ENCODE measurements at places on chromosomes 1 and 21. TPM values are rescaled to one million over a fixed set of nuclear protein-coding genes. Genes with fewer than 3 reads are reported as not detected.
A peak's percentile ranks its signal among the peaks of the same experiment; 100 is the strongest.

- H3K4me3 ChIP-seq: no peak overlapping the region
- DNase-seq: no peak
- no peak overlapping the region for H3K27ac ChIP-seq
- peaks cover 13% of the 10 kb centered on the region for H3K4me1 ChIP-seq
- no peaks in the 10 kb centered on the region for H3K27me3 ChIP-seq
Measured at GRCh38 chr1:204146965-204147364, 4.9 kb downstream of the ETNK2 start.

- H3K27me3 ChIP-seq: no peaks in the 10 kb centered on the region
- no peaks in the 10 kb centered on the region for H3K4me1 ChIP-seq
- no peak overlapping the region for H3K27ac ChIP-seq
- H3K4me3 ChIP-seq: no peak overlapping the region
Measured at GRCh38 chr21:36796070-36796469, 97.2 kb downstream of the SIM2 start.

DNA sequence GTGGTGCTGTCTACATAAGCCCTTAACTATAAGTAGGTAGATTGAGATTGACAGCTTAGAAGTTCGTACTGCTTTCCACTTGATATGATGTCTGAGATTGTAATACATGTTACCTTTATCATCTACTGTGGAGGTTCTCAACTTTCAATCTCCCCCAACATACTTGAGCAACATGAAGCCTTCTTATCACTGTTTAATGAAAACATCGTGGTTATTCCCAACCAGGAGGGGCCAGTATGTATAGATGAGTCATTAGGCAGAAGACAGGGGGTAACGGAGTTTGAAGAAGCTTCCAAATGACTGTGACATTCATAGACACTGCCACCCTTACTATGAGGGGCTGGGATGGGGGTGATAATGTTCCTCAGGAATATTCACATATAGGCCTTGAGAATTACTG is 36.0 kb downstream of the CENPF start:
- H3K4me1 ChIP-seq: no peaks in the 10 kb centered on the region
- H3K27ac ChIP-seq: no peak overlapping the region
- H3K4me3 ChIP-seq: no peak overlapping the region
- DNase-seq: no peak
- H3K27me3 ChIP-seq: no peaks in the 10 kb centered on the region
- H3K36me3 ChIP-seq: peaks cover 24% of the 10 kb centered on the region

DNA sequence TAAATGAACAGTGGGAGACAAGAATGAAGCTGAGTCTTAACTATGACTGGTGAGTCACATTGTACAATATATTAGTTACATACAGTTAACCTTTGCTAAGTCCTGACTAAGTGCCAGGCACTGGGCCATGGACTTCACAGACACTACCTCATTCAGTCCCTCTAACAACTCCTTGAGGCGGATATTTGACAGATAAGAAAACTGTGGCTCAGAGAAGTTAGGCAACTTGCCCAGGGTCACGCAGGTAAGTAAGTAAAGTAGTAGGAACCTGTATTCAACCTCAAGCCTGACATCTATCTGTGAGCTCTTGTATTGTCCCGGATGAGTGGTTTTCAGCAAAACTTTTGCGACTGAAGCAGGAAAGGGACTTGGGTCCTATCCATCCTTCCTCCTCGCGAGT is 62.1 kb downstream of the GNG12 start:
- H3K27ac ChIP-seq: peak overlapping the region; percentile 25
- H3K4me1 ChIP-seq: peaks cover 34% of the 10 kb centered on the region
- H3K36me3 ChIP-seq: peaks cover 14% of the 10 kb centered on the region
- peak; percentile 81 for DNase-seq
- no peaks in the 10 kb centered on the region for H3K27me3 ChIP-seq

DNA sequence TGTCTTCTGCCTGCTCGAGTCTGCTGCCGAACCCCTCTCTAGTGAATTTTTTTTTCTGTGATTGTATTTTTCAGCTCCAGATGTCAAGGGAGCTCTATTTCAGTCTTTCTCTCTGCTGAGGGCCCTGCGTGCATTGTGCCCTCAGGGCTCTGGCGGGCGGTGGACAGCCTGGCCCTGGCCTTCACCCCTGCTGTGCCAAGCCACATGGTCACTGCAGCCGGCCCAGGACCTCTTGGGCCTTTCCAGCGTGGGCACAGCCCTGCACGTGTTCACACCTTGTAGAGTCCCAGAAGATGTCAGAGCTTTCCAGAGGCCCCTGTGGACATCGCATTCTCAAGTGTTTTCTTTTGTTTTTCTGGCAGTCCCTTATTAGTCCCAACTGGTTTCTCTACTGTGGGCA is 55.7 kb downstream of the PCNT start:
- no peak for DNase-seq
- no peaks in the 10 kb centered on the region for H3K27me3 ChIP-seq
- no peak overlapping the region for H3K27ac ChIP-seq

DNA sequence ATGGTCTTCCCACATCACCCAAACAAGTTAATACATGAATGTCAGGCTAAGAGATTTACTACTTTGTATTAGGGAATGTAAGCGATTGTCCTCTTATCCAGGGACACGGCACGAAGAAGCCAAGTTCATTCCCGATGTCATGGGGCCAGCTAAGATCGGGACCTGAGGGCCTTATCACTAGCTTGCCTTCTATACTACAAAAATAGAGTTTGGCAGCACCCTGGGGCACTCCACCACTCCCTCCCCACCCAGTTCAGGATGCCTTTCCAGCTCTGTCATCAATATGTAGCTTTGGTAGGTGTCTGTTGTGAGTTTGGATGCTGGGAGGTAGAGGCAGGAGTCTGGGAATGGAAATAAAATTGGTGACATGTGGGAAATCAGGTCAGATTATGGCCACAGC is 197.5 kb downstream of the ATG4C start:
- no peak overlapping the region for H3K27ac ChIP-seq
- no peak overlapping the region for H3K4me3 ChIP-seq
- no peaks in the 10 kb centered on the region for H3K36me3 ChIP-seq
- DNase-seq: no peak

- H3K27ac ChIP-seq: peak overlapping the region; percentile 81
- peaks cover 41% of the 10 kb centered on the region for H3K4me1 ChIP-seq
- H3K4me3 ChIP-seq: peak overlapping the region; percentile 95
- no peaks in the 10 kb centered on the region for H3K27me3 ChIP-seq
- no peak for DNase-seq
Measured at GRCh38 chr1:147171399-147172167, 687 bp downstream of the PRKAB2 start.

Gene FOXJ3
- polyA plus RNA-seq: 26.7 TPM

Gene BRINP2
- polyA plus RNA-seq: 0.05 TPM
